ENCODE measurements at places on chromosomes 12 and 14.

DNA sequence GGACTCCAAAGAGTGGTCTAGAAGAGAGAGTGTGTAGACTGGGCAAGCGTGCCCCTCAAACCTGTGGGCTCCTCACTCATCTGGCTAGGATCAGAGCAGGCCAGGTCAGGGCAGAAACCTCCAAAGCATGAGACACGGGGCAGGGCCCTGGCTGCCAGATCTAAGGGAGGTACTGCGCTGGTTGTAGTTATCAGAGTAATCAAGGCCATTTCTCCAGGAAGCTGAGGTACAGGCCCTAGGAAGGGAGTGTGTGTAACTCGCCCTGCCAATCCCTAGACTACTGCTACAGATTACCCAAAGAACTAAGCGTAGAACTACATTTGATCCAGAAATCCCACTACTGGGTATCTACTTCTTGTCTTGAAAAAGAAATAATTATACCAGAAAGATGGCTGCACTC is 84.5 kb downstream of the SSPN start:
- DNase-seq: no peak

- no peak for DNase-seq
Measured at GRCh38 chr12:112482733-112483132, 64.0 kb downstream of the PTPN11 start.

DNA sequence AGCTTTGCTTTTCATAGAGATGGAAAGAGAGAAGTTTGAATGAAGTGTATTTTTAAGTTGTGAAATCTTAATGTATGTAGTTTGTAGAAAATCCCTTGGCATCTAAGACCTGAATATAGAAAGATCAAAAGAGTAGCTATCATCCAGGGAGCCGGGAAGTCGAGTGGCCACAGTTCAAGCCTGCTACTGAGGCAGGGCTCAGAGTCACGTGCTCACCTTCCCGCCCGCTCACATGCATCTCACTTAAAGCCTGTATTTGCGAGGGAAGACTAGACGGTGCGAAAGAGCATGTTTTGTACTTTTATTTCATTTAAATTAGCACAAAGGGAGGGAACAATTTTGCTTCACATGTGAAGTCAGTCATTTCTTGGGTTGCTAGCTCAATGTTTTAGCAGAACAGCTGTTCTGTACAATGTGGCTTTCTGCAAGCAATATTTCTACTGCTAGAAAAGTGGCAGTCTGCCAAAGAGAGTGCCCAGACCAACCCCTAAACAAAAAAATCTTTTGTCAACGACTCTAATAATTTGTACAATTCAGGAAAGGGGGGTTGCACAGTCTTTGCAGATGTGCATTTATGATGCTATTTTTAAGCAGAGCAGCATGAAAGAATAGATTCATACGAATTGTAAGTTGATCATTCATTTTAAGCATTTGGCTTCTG is 290.7 kb downstream of the NPAS3 start:
- DNase-seq: no peak

DNA sequence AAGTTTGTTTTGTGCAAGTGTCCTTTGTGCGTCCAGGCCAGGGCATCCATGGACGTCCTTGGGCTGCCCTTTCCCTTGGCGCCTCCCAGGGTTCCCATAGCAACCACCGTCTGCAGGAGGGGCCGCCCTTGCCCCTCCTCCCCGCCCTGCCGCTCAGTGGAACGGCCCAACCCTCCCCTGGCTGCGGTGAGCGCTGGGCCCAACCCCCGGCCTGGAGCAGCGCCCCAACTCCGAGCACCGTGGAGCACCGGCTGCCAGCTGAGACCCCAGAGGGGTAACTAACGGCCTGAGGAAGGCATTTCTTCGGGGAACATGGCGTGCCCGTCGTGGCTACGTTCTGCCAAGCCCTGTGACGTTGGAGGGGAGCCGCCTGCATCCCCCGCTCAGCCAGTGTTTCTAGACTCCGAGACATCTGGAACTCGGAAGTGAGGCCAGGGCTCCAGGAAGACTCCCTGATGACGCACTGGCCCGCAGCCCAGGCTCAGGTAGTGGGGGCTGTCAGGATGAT is 5.3 kb upstream of the ACACB start:
- no peak for DNase-seq

DNA sequence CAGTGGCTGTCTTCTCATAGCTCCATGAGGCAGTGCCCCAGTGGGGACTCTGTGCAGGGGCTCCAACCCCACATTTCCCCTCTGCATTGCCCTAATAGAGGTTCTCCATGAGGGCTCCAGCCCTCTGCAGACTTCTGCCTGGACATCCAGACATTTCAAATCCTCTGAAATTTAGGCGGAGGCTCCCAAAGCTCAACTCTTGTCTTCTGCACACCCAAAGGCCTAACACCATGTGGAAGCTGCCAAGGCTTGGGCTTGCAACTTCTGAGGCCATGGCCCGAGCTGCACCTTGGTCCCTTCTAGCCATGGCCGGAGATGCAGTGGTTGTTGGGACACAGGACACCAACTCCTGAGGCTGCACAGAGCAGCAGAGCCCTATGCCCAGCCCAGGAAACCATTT is 20.5 kb upstream of the PPP2R5C start:
- no peak for DNase-seq

DNA sequence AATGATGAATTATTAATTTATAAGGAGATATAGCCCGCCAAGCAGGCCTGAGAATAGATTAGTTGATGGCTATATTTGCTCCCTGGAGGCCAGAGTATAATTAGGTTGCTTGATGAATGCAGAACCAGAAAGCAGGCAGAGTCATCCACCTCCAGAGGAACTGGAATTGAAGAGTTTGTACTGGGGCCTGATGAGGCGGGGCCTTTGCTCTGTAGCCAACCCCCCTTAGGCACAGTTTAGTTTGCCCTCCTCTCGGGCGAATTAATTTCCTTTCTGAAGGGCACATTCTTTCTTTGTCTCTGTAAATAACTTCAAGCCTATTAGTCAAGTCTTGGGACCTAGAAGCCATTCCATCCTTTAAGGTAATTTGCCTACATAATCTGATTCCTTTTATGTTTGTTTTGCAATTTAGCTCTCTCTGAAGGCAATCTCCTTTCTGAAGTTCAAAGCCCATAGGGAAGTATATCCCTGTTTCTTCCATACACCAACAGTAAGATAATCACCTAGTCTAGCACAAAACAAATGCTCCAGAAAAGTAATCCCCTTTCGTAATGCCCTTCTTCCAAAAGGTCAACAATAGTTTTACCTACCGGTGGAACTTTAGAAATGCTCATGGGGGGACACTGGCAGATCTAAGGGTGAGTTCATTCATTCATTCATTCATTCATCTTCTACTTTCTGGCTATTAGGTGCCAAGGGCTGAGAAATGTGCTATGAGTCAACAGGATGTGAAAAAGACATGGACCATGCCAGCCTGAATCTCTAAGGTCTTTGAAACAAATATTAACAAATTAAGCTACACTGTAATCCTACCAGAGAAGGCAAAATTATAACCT is 84.8 kb upstream of the NUDT4 start:
- DNase-seq: no peak

- DNase-seq: no peak
Measured at GRCh38 chr14:23486036-23486435, 16.5 kb downstream of the NGDN start.

GRCh38 chr14:74756326-74756725 is 6.8 kb upstream of the YLPM1 start:
- no peak for DNase-seq

GRCh38 chr12:44334347-44334746 is 498.5 kb downstream of the TMEM117 start:
- DNase-seq: no peak

DNA sequence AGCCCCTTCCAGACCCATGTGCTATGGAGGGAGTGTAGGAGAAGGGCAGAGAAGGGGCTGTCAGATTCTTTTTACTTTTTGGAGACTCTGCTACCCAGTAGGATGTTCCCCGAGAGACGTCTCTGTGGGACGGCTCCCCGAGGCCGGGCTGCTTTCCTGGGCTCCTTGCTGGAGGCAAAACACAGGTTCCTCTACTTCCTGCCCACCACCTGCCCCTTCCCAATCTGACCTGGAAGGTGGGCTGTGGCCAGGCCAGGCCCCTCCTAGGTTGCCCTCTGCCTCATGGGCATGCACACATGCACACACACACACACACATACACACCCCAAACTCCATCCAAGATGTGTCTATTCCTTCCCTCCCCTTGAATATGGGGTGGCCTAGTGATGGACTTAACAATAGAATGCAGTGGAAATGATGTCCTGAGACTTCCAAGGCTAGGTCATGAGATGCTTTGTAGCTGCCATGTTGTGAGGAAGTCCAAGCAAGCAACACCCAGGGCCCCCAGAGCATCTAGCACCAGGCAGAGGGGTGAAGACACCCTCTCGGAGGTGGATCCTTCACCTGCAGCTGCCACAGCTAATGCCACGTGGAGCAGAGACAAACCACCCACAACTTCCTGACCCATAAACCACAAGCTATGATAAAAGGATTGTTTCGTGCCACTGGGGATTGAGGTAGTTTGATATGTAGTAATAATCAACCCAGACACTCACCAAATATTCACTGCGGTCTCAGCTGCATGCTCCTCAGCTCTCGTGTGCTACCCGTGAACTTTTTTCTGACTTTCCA is 1.6 kb upstream of the ASB2 start:
- no peak for DNase-seq

- peak; percentile 79 for DNase-seq
Measured at GRCh38 chr12:7162691-7163114, 26.8 kb upstream of the PEX5 start.

DNA sequence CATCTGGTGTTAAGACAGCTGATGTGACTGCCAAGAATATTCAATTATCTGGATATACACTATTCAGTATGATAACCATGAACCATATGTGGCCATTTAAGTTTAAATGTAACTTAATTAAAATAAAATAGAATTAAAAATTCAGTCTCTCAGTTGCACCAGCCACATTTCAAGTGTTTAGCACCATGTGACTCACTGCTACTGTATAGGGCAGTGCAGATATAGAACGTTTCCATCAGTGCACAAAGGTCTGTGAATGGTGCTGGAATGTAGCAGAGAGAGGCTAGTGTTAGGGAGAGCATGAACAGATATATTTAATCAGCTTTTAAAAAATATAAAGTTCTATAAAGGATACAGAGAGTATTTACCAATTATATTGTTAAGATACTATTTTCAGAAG is 28.7 kb downstream of the ARID4A start:
- DNase-seq: no peak

GRCh38 chr14:68822132-68822651 is 29.3 kb upstream of the ZFP36L1 start:
- no peak for DNase-seq

- peak; percentile 18 for DNase-seq
Measured at GRCh38 chr12:121805171-121806008, 1.6 kb downstream of the SETD1B start.

GRCh38 chr12:99618657-99619056 is 28.9 kb upstream of the GARIN6 start:
- no peak for DNase-seq

- DNase-seq: peak; percentile 74
Measured at GRCh38 chr12:127619869-127620734, 646.9 kb upstream of the TMEM132C start.

DNA sequence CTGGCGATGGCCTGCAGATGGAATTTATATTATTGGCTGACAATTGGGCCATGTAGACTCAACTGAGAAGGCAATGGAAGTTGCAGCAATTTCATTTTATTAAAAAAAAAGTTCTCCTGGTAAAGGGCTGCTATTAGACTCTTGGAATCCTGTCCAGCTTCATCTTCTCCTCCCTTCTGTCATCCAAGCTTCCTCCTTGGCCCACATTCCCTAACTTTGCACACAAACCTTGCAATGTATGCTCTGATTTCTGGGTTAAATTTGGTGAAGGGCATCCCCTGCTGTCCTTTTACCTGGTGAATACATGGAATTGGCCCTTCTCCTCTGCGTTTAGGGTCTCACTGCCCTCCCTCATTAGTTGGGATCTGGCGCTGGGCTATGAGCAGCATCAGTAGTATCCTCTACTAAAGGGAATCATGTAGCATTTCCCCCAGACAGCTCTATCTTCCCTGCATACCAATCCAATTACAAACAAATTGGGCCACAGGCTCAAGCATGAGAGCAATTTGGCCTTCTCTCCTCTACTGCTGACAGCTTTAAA is 336.9 kb downstream of the BMP4 start:
- no peak for DNase-seq

DNA sequence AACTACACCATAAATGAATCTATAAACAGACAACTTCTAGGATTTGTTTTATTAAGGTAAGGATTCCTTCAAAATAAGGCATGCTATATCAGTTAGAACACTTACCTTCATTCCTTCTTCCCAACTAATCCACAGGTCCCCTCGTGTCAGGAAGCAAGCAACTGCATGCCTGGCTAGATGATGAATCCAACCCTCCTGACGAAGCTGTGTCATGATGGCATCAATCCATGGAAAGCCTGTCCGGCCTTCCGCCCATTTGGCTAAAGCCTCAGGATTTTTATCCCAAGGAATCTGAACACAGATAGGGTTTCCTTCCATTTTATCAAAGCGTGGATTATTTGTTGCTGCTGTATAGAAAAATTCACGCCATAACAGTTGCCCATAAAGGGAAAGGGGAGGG is 12.5 kb upstream of the MTERF2 start:
- no peak for DNase-seq

DNA sequence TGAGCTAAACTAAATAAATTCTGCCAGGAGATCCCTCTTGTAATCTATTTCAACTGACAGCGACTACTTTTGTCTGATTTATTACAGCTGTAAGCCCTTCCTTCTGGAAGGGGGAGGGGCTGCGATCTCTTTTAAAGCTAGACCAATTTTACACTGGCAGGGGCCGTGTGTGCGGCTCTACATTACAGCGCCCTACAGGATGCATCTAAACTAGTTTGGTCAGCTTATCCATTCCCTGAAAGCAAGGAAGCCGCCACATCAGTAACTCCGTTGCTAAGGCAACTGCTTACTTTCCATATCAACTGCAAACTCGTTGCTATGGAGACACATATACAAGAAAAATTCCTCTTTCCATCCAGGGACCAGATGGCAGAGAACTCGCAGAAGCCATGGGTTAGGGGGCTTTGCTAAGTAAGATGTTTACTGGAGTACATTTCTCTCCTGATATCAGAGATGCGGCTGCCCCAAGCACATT is 17.4 kb downstream of the FOXN3 start:
- DNase-seq: peak; percentile 73

- DNase-seq: peak; percentile 86
Measured at GRCh38 chr12:124613151-124613585, 45.8 kb upstream of the NCOR2 start.

GRCh38 chr14:61950340-61950739 is 188.1 kb downstream of the SNAPC1 start:
- no peak for DNase-seq

- peak; percentile 97 for DNase-seq
Measured at GRCh38 chr14:69559581-69560011, 15.1 kb downstream of the CCDC177 start.

DNA sequence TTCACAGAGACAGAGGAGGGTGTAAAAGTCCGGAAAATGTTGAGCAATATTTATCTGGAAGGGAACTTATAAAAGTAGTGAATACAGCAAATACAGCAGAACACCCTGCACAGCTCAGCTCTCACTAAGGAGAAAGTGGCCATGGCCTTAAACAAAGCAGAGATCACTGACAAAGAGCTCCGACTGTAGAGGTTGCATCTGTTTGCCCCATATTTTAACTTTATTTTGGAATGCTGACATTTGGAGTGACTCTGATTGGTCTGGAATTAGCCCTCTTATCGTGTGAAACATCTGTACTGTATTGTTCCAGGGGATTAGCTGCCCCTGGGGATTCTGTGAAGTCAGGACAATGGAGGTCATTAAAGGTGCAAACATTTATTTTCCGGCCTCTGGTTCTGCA is 1275.7 kb upstream of the FLRT2 start:
- DNase-seq: no peak

- no peak for DNase-seq
Measured at GRCh38 chr12:57783466-57783801, 847 bp downstream of the TSFM start.

GRCh38 chr14:51901475-51902024 is 41.1 kb downstream of the GNG2 start:
- no peak for DNase-seq

GRCh38 chr14:76975812-76976211 is 52.7 kb downstream of the IRF2BPL start:
- DNase-seq: peak; percentile 85
